ENCODE measurements at places on chromosomes 2 and 18. TPM values are rescaled to one million over a fixed set of nuclear protein-coding genes. Genes with fewer than 3 reads are reported as not detected.

Gene ITPRIPL1
- 57.9 TPM for polyA plus RNA-seq

Gene ATP6V1B1
- polyA plus RNA-seq = not detected

Gene SLC11A1
- 2.8 TPM for polyA plus RNA-seq

Gene CTLA4
- polyA plus RNA-seq = 1.2 TPM

Gene UGT1A4
- 0.25 TPM for polyA plus RNA-seq

Gene RAD51AP2
- polyA plus RNA-seq = 2.7 TPM

Gene SERPINB10
- polyA plus RNA-seq = not detected

Gene RTP5
- polyA plus RNA-seq = 0.13 TPM

Gene FAM161A
- polyA plus RNA-seq = 18.2 TPM

Measured in testis (tissue), 5 donors.